ENCODE measurements at places on chromosomes 12 and 14.
A peak's percentile ranks its signal among the peaks of the same experiment; 100 is the strongest.

GRCh38 chr12:57692500-57692899 lies 1.4 kb upstream of the OS9 start:
- no peak for DNase-seq

DNA sequence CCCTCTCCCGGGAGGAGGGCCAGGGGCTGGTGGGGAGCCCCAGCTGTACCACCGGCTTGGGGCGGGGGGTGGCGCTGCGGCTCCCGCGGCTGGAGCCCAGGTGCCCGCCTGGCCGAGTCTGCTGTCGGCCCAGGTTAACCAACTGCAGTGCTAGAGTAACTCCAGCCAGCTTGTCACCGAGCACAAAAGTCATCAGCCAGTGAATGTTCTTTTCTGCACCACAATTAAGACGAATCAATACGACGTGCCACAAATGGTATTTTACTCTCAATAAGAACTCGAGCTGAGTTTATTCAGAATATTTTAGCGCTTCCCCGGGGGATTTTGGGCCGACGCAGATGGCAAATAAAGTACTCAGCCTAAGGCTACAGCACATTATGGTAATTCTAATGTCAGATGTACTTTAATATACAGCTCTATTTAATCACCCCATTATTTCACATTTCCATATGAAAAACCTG lies 83.2 kb downstream of the BCL11B start:
- no peak for DNase-seq

GRCh38 chr14:102418853-102419240 lies 56.1 kb downstream of the TECPR2 start:
- DNase-seq = no peak

GRCh38 chr12:122306407-122306806 lies 40.1 kb upstream of the VPS33A start:
- DNase-seq = peak; percentile 18

- DNase-seq = no peak
Observed at GRCh38 chr14:105845725-105846309, 319.4 kb downstream of the TMEM121 start.

DNA sequence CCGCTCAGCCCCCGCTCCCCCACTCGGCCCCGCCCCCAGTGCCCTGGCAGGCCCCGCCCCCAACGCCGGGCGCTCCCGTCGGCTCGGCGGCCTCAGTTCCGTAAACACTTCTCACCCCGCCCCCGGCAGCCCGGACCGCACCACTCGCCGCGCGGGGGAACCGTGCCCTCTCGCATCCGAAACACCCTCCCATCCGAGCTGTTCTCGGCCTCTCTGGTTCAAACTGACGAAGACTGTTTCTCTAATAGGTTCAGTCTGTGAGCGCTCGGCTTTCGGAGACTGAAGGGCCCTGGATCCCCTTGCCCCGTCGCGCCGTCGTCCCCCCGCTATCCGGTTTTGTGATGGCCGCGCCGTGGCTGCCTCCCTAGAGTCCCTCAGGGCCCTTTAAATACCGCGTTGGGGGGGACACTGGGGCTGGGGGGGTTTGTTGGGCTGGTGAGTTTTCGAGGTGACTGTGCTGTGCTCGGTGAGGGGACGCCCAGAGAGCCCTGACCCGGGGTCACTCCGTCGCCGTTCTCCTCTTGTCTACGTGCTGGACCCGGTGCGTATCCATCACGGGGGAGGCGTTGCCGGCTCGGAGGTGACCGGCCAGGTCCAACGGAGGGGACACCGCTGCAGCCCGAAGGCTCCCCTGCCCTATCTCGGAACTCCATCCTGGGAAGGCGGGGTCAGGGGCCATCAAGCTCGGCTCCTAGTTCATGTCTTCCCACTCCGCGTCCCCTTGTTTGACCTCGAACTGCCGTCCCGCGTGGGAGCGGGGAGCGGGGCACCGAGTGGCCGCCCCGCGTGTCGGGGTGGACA lies at the start of gene TCP11L2:
Gene TCP11L2 (plus strand): TSS at position 333 of the 801 bp plus-strand sequence. CDS start 8,343 bp downstream, outside the sequence.
- no peak for DNase-seq

- no peak for DNase-seq
Observed at GRCh38 chr12:27001663-27002062, 12.5 kb downstream of the TM7SF3 start.

All from iPS DF 6.9 (cell line).